ENCODE measurements at places on chromosomes 13 and 19.

- no peak for DNase-seq
Observed at GRCh38 chr13:30720172-30720869, 15.0 kb upstream of the ALOX5AP start.

- peak; percentile 33 for DNase-seq
Observed at GRCh38 chr19:45508417-45508860, 1.2 kb downstream of the VASP start.

DNA sequence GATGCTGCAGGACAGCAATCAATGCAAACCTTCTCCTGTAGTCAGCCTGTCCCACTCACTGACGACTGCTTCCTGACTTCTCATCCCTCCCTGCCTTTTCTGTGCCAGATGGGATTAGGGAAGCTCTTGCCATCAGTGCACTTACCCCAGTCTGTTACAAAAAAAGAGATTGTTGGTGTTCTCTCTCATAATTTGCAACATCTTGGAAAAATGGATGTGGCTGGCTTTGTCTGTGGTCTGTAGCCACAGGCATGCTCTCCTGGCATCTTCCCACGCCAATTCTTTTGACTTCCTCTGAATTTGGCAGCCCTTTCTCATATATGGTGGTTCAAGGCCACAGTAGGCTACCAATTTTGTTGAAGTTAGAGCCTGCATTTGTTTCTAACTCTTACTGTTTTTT lies 11.6 kb upstream of the HTR2A start:
- DNase-seq: no peak

- DNase-seq: no peak
Observed at GRCh38 chr13:34064456-34065205, 246.7 kb downstream of the RFC3 start.

DNA sequence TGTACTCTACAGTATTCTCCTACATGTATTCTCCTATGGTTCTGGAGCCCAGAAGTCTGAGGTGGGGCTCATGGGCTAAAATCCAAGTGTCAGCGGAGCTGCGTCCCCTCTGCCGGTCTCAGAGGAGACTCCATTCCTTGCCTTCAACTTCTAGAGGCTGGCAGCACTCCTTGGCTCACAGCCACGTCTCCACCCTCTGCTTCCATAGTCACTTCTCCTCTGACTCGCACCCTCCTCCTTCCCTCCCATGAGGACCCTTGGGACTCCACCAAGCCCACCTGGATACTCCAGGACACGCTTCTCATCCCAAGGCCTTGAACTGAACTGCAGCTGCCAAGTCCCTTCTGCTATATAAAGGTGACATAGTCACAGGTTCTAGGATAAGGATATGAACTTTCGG lies 27.8 kb downstream of the DHRS12 start:
- no peak for DNase-seq

GRCh38 chr13:76717092-76717491 lies 169.1 kb downstream of the KCTD12 start:
- DNase-seq: no peak

DNA sequence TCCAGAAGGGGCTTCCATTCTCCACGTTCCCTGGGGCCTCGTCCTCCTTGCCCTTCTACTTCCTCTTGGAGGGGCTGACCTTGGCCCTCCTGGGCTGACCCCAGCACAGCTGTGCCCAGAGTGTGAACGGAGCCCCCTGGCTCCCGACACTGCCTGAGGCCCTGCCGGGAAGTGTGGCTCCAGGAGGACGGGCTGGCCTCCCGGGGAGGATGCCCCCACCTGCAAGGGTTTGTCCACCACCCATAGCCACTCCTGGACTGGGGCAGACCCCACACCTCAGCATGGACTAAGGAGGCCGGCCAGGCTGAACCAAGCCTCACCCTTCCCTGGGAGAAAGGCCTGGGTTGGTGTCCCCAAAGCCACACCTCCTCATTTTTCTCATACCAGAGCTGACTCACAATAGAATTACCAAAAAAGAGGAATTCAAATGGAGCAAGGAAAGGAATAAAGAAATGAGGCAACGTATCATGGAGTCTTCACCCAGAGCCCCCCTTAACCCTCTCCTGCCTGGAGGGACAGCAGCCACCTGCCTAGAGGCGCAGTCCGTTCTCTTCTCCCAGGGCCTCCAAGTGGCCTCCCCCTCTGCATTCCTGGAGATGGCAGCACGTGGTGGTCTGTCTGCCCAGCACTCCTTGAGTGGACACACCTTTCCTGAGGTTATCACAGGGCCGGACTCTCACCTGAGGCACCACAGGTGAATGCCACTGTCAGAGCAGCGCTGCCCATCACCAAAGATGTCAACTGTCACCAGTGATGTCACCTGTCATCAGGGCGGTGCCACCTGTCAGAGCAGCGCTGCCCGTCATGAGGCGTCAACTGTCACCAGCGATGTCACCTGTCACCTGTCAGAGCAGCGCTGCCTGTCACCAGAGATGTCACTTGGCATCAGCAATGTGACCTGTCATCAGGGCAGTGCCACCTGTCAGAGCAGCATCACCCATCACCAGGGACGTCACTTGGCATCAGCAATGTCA lies 3.1 kb upstream of the C13orf46 start:
- DNase-seq: no peak

- no peak for DNase-seq
Observed at GRCh38 chr13:22161871-22162270, 491.0 kb downstream of the FGF9 start.

DNA sequence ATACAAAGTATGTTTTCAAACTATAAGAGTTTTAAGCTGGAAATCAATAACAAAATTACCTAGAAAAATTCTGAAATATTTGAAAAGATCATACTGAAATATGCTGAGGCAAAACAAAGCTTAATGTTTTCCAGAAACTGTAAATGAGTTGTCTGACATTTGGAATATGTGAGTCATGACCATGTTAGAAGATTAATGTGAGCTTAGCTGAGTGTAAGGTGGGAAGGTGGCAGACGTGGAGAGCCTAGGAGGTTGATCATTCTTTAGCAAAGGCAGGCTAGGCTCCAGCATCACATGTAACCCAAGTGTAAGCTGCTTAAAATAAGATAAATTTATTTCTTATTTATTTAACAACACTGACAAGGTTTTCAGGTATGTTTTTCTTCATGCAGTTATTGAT lies 2086.1 kb upstream of the PCDH20 start:
- no peak for DNase-seq

DNA sequence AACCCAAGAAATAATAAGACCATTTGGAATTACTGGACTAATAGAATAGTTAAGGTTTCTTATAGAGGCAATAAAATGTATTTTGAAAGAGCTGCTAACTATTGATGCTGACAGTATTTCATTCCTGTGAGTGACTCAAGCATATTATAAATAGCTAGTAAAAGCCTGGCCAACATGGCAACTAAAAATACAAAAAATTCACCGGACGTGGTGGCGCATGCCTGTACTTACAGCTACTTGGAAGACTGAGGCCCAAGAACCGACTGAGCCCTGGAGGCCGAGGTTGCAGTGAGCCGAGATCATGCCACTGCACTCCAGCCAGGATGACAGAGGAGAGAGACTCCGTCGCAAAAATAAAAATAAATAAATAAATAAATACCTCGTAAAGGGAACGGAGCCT lies 5.4 kb upstream of the ICAM3 start:
- DNase-seq: no peak

- no peak for DNase-seq
Observed at GRCh38 chr13:79030513-79030912, 371.6 kb upstream of the OBI1 start.

DNA sequence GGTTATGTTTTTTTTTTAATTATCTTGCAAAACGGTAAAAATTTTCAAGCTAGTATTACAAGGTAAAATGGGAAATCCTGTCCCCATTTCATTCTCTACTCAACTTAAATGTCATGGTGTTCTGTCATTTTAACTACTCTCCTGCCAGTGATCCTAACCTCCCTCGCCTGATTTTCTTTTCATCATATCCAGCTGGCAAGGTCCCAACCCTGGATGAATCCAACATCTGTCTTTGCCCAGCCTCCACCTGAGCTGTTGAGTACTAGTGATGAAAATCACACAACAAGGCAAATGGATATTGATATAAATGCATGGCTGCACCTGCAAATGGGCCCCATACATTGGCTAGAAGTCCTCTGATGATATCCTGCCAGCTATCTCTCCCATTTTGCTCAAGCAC lies 6.9 kb upstream of the CDK8 start:
- DNase-seq: no peak

DNA sequence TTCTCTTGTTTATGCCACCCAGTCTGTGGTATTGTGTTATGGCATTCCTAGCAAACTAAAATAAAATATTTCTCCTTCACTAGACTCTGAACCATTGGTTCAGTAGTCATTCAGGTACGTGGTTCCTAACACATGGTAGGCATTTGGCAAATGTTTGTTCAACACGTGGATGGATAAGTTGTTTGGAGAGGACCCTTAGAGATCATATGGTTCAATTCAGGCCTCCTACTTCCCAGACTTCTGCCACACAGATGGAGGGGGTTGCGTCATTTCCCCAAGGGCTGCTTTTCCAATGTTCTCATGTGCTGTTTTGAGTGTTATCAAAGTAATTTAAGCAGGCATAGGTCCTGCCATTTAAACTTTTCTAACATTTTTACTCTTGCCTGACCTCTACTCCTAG lies 6.7 kb downstream of the CXCL17 start:
- no peak for DNase-seq

GRCh38 chr19:791007-791566 lies 6.2 kb upstream of the PTBP1 start:
- DNase-seq: no peak

DNA sequence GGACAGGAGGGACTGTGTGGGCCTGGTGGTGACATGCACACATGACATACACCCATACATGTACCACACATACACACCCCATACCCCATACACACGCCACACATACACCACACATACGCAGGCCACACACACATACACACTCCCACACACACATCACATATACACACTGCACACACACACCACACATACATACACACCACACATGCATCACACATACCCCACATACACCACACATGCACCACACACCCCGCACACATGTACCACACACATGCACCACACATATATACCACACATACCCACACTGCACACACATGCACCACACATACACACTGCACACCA lies 76.5 kb upstream of the KCTD15 start:
- DNase-seq: no peak

DNA sequence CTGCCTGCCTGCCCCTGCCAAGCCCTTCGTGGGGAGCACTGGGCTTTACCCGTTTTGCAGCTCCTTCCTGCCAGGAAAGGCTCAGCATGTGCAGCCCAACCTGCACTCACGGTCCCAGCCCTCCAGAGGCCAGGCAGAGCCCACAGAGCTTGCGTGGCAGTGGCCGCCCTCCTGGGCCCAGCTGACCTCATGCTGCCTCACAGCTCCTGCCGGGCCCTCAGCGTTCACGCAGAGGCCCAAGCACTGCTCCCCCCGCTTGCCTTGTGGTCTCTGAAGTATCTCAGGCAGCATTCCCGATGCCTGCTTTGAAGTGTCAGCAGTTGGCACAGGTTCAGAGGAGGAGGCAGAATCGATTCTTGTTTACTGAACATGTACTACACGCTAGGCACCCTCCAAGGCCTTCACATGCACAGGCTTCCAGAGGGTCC lies 32.5 kb downstream of the CAPN12 start:
- DNase-seq: no peak

DNA sequence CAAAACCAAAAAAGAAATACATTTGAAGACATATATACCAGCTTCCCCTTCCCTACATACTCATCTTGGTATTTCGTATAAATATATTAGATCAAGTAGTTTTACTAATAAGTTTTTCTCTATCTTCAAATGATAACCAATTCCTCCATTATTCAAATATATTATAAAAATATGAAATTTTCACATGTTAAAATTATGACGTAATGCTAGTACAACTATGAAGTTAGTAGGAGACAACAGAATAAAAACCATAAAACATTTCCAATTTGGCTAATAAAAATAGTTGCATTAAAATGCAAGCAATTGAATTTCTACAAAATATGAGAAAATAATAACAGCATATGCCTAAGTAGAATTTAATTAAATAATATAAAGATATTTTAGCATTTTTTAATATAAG lies 501.8 kb upstream of the SLITRK5 start:
- no peak for DNase-seq

DNA sequence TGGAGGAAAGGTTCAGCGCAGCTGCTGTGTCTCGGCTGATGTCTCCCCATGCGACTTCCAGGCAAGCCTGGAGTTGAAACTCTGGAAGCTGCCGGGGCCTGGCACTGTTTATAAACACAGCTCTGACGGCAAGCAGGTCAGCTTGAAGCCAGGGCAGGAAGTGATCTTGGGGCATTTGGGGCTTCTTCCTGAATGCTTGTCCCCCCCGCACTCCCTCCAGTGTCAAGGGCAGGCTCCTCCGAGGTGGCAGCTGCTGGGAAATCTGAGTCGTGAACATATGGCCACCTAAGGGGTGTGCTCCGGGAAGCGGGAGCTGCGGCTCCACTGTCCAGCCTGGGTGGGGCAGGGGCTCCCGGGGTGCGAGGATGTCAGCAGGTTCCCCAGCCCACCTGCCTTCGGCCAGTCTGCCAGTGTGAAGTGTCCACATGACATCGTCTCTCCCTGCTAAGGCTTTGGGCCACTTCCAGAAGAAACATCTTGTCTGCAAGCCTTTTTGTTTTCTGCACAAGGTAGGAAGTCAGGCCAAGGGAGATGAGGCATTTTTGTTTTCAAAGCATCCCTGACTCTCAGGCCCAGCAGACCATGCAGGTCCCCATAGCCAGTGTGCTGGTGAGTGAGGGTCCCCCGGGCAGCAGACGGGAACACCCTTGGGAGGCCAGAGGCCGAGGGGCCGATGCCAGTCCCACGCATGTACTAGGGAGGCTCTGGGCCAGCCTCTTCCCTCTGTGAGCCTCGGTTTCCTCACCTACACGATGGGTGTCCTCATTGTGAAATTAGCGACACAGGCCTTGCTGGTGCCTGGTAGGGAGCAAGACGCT lies 2.7 kb downstream of the PIAS4 start:
- no peak for DNase-seq

DNA sequence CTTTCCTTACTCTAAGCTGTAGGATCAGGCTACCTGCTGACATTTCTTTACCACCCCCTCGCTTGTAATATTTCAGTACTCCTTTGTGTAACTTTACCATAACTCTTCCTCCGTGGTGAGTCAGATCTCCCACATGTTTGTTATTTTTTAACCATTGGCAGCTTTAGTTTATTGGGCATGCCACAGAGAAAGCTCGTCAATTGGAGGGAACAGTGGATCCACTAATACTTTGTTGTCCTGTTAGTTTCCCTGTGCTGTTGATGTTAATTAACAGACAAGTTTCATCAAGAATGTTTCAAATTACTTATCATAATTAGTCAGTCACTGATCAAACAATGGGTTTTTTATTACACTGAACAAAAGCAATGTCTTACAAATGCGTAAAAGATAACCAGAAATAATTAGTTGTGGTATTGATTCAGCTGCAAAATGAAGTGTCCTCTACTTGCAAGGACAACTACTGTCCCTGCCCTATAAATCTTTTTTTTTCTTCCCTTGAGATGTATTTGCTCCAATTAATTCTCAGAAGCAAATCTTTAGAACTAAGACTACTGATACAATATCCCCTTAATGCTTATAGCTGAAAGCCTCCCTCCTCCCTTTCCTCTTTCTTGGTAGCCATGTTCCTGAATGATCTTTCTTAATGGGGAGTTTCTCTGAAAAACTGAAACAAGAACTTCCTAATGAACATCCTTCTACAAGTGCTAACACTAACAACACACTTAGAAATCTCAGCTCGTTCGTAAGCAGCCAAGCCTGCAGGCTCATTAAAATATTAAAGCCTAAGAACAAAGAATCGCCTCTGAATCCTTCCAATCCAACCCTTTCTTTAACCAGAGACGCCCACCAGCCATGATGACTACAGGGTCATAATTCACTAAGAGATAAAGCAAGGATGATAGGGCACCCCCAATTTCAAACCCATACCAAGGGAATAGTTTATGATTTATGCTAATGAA lies 22.2 kb downstream of the EFNB2 start:
- DNase-seq: no peak

Data from DMS153 (cell line).